ENCODE measurements at places on chromosomes 16 and 17.

DNA sequence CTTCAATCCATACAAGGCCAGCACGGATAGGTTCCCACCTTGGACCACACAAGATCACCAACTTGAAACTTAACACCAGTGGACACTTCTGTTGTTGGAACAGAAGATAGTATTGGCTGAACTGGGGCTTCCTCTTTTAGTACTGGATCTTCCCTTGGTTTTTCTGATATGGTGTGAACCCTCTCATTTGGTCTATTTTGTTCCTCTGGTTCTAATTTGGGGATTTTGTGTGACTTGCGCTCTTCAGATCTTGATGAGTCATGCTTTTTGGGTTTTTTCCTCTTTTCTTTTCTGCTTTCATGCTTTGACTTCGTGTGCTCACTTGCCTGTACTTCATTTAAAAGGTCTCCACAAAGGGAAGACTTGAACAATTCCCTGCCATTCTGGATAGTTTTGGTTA is 39.0 kb downstream of the SOST start:
- no peak for DNase-seq

- no peak for DNase-seq
Observed at GRCh38 chr16:53220585-53220984, 165.8 kb downstream of the CHD9 start.

GRCh38 chr17:75778861-75779249 is 5.8 kb upstream of the UNK start:
- DNase-seq, result no peak

DNA sequence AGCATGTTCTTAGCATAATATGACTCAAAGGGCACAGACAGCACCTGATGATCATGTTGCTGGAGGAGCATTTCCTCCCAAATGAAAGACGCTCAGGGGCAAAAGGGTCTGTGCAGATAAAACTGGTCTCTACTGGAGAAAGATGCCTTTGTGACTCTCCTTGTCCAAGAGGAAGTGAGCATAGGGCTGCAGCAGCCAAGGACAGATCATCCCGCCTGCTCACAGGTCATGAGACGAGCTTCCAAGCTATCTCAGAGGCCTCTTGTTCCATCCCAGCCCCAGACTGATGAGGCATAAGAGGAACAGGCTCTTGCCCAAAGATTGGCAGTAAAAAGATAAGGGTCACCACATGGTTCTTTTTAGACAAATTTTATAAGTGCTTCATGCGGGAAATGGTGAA is 141.8 kb downstream of the KATNIP start:
- DNase-seq, result no peak

DNA sequence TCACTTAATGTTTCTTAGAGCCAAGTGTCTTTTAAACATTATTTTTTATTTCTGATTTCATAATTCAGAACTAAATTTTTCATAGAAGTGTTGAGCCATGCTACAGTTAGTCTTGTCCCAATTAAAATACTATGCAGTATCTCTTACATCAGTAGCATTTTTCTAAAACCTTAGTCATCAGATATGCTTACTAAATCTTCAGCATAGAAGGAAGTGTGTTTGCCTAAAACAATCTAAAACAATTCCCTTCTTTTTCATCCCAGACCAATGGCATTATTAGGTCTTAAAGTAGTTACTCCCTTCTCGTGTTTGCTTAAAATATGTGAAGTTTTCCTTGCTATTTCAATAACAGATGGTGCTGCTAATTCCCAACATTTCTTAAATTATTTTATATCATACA is 13.6 kb upstream of the BCAS3 start:
- no peak for DNase-seq

GRCh38 chr17:43591001-43591400 is 44.9 kb upstream of the ETV4 start:
- no peak for DNase-seq

DNA sequence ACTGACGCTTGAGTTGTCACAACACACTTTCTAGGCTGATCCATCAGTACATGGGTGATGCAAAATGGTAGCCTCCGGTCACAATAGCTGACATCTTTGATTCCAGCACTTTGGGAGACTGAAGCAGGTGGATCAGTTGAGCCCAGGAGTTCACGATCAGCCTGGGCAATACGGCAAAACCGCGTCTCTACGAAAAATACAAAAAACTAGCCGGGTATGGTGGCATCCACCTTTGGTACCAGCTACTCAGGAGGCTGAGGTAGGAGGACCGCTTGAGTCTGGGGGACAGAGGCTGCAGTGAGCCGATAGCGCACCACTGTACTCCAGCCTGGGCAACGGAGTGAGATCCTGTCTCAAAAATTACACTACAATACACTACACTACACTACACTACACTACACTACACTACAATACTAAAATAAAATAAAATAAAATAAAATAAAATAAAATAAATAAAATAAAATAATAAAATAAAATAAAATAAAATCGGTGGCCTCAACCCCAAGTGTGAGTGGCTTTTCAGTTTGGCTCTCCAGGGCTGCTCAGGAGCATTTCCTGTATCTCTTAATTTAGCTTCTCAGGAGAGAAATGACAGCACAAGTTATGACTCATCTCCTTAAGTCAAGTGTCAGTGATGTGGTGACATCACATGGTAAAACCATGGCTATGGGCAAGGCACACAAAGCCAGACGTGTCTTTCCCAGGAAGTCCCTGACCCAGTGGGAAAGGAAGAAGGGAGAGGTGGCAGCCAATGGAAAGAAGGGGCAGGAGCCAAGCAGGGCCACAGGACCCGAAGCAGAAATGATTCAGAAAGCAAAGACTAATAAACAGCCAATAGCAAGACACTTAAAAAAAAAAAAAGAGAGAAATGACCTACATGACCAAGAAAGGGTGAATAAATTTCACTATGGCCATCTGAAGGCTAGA is 75.3 kb upstream of the TBC1D3K start:
- no peak for DNase-seq

DNA sequence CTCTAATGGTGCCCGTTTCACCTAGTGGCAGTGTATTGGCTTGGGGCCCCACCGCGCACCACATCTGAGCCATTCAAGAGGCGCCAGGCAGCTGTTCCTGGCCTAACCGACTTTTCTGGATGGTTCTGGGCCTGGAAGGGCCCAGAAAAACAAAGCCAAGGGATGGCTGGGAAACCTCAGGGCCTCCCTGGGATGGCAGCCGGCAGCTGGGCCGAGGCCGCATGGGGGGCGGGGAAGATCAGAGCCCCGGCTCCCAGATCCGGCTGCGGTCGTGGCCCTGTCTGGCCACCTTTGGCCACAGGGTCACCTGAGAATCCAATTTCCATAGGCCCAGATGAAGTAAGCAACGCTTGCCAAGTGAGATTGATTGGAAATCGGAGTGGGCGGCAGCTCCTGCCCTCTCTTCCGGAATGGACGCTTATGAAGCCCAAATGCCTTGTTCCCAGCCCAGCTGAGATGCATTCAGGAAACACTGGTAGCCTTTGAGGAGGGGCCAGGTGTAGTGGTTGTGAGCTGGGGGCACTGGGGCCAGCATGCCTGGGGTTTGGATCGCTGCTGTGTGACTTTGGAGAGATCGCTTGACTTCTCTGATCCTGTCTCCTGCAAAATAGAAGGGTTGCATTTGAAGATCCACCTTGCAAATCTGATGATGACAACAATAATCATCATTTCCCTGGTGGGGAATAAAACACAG is 163.8 kb upstream of the GSE1 start:
- DNase-seq, result peak; percentile 64

DNA sequence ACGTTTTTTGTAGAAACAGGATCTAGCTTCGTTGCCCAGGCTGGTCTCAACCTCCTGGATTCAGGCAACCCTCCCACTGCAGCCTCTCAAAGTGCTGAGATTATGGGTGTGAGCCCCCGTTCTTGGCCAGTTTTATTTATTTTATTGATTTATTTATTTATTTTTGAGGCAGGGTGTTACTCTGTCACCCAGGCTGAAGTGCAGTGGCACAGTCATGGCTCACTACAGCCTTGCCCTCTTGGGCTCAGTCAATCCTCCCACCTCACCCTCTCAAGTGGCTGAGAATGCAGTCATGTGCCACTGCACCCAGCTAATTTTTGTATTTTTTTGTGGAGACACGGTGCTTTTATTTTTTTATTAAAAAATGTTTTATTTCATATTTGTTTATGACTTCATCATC is 79.9 kb upstream of the ATF7IP2 start:
- no peak for DNase-seq

DNA sequence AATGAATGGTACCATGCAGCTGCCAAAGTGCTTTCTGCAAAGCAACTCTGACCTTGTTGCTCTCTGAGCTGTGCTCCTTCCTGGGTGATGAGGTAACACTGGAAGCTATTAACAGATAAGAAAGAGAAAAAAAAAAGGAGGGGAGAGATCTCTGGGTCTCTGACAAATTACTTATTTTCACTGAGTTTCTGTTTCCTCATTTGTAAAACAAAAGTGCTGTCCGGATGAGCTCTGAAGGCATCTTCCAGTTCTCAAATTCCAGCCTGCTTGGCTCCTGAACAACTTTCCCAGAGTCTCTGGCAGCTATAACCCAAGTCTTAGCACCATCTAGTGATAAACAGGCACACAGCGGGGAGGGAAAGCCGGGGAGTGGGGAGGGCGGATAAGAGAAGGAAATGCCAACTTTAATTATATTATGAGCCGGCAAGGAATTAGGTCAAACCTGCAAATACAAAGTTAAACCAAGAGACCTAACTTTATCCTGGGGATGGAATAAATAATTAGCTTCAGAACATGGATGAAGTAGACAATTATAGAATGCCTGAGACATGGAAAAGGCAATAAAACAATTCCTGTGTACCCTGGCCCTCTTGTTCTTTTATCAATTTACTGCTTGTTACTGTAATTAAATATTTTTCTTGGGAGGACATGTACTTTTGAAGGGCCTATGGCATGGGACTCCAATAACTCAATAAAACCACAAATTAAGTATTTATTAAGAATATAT is 61.3 kb upstream of the KIFC3 start:
- peak; percentile 11 for DNase-seq

- no peak for DNase-seq
Observed at GRCh38 chr17:78891406-78892061, 11.5 kb downstream of the CEP295NL start.

GRCh38 chr17:66348584-66349165 is 46.3 kb downstream of the PRKCA start:
- no peak for DNase-seq

GRCh38 chr17:56499799-56500388 is 93.6 kb upstream of the NOG start:
- no peak for DNase-seq

DNA sequence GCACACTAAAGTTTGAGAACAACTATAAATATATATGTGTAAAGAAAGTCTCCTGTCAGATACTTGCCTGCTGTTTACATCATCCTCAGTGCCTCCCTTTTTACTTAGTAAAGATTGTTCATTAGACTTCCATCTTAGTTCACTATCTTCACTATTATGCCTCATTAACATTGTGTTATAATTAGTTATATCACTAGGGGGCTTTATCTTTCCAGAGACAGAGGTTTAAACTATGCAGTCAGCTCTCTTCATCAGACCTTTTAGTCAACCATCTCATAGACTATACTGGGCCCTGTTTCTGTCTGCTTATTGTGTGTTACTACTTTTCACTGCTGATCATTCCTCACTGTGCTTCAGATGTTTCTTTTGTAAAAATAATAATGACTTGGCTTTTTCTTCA is 630.8 kb upstream of the KIF2B start:
- no peak for DNase-seq

GRCh38 chr16:60481591-60481990 is 1554.6 kb downstream of the CDH8 start:
- DNase-seq, result no peak

GRCh38 chr16:49763826-49764225 is 92.1 kb downstream of the ZNF423 start:
- DNase-seq, result no peak

GRCh38 chr16:51343411-51343810 is 192.3 kb upstream of the SALL1 start:
- no peak for DNase-seq

DNA sequence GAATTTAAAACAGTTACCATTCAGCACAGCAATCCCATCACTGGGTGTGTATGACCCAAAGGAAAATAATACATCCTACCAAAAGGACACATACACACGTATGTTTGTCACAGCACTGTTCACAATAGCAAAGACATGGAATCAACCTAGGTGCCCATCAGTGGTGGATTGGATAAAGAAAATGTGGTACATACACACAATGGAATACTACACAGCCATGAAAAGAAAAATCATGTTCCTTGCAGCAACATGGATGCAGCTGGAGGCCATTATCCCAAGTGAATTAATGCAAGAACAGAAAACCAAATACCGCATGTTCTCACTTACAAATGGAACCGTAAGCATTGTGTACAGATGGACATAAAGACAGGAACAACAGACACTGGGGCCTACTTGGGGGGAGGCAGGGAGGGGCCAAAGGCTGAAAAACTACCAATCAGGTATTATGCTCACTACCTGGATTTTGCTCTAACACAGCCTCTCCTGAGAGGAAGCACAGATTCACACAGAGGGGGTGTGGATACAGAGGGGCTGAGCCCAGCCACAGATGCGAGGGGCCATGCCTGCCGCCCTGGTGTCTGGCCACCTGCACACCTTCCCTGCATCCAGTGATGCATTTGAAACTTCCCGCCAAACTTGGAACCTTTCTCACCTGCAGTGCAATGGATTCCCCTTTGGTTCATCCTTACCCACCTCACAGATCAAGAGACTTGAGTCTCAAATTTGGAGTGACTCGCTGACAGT is 55.9 kb downstream of the USP22 start:
- DNase-seq, result no peak
